ENCODE measurements at places on chromosomes 12 and 14. TPM values are rescaled to one million over a fixed set of nuclear protein-coding genes. Genes with fewer than 3 reads are reported as not detected.

DNA sequence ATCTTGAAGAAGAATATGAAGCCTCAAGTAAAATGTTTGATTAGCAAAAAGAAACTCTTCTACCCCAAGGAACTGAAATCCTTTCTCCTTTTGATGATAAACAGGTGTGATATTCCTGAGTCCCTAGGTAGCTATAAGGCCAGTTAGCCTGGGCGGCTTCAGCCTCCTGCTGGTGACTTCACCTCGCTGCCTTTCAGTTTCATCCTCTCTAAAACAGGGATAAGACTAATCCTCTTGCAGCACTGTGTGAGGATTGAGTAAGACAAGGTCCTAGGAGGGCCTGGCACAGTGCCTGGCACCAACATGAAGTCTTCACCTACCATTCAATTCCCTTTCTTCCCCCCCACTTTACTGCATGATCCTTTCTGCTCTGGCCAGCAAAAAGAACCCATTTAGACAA is 42.1 kb downstream of the CIT start:
- H3K4me1 ChIP-seq, result no peaks in the 10 kb centered on the region
- DNase-seq, result no peak
- no peaks in the 10 kb centered on the region for H3K36me3 ChIP-seq
- H3K27ac ChIP-seq, result no peak overlapping the region
- no peaks in the 10 kb centered on the region for H3K27me3 ChIP-seq
- H3K4me3 ChIP-seq, result no peak overlapping the region

Gene TAS2R8
- total RNA-seq, result not detected

- no peaks in the 10 kb centered on the region for H3K4me1 ChIP-seq
- no peak overlapping the region for H3K4me3 ChIP-seq
- no peak overlapping the region for H3K27ac ChIP-seq
- no peaks in the 10 kb centered on the region for H3K36me3 ChIP-seq
These were observed 89.8 kb downstream of the CHST11 start for GRCh38 chr12:104546575-104546974.

- H3K27me3 ChIP-seq, result no peaks in the 10 kb centered on the region
- no peak for DNase-seq
- no peak overlapping the region for H3K4me3 ChIP-seq
- H3K36me3 ChIP-seq, result no peaks in the 10 kb centered on the region
- no peak overlapping the region for H3K27ac ChIP-seq
These were observed 39.3 kb downstream of the PITPNM2 start for GRCh38 chr12:123111498-123112165.

- peaks cover 4% of the 10 kb centered on the region for H3K4me1 ChIP-seq
- DNase-seq, result no peak
- H3K27me3 ChIP-seq, result no peaks in the 10 kb centered on the region
- H3K4me3 ChIP-seq, result no peak overlapping the region
These were observed 8.2 kb downstream of the DMAC2L start for GRCh38 chr14:50320283-50320682.

DNA sequence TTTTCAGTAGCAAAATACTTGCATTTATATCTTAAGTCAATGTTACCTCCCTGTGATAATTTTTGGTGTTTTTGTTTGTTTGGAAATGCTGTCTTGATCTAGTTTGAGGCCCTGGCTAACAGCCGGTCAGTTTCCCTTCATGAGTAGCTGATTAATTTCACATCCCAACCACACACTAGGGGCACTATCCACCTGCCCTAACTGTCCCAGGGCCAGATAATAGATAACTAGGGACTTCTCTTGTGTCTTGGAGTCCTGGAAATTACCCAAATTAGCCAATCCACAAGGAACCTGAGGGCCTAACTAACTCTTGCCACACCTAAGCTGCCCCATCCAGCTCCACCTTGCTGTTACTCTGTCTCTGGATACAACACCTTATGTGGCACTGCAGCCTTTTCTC is 399.9 kb downstream of the FOXG1 start:
- H3K27me3 ChIP-seq, result no peaks in the 10 kb centered on the region
- no peaks in the 10 kb centered on the region for H3K36me3 ChIP-seq
- no peak for DNase-seq

GRCh38 chr12:82663893-82664292 is 22.8 kb upstream of the TMTC2 start:
- no peak overlapping the region for H3K4me3 ChIP-seq
- H3K27me3 ChIP-seq, result no peaks in the 10 kb centered on the region
- DNase-seq, result no peak

- H3K4me1 ChIP-seq, result no peaks in the 10 kb centered on the region
- H3K36me3 ChIP-seq, result no peaks in the 10 kb centered on the region
- no peaks in the 10 kb centered on the region for H3K27me3 ChIP-seq
- no peak overlapping the region for H3K4me3 ChIP-seq
- no peak for DNase-seq
These were observed 48.9 kb upstream of the BTG1 start for GRCh38 chr12:92194561-92194960.
